ENCODE measurements at places on chromosomes 13 and 19.

DNA sequence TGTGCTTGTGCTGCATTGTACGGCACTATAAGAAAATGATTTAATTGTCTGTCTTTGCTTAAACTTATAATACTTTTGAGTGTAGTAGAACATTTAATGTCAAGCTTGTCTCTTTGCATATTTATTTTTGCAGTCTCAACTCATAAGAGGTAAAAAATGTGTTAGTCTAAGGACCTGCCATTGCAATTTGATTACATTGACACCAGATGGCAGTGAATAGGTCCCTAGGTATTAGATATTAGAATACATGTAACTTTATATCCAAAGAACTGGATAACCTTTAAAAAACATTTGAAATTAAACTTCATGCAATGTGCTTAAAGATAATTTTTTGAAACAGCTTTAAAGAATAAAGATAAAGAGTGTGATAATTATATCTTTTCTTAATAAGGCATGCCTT, 1421.3 kb downstream of the OLFM4 start:
- no peak for DNase-seq

GRCh38 chr13:101931186-101931585, 470.7 kb downstream of the FGF14 start:
- DNase-seq, result no peak

- DNase-seq, result no peak
Measured at GRCh38 chr19:35719402-35720162, 1.8 kb downstream of the KMT2B start.

- peak; percentile 5 for DNase-seq
Measured at GRCh38 chr13:38686577-38687245, at the start of gene FREM2. FREM2 (plus strand) TSS chr13:38687077; CDS start chr13:38687345, 268 bp downstream.

- no peak for DNase-seq
Measured at GRCh38 chr19:48186015-48186414, 15.5 kb downstream of the ZSWIM9 start.

GRCh38 chr13:47945738-47946137, 55.3 kb downstream of the SUCLA2 start:
- no peak for DNase-seq

GRCh38 chr19:37572203-37572602, 22.4 kb downstream of the ZNF571 start:
- DNase-seq, result no peak

DNA sequence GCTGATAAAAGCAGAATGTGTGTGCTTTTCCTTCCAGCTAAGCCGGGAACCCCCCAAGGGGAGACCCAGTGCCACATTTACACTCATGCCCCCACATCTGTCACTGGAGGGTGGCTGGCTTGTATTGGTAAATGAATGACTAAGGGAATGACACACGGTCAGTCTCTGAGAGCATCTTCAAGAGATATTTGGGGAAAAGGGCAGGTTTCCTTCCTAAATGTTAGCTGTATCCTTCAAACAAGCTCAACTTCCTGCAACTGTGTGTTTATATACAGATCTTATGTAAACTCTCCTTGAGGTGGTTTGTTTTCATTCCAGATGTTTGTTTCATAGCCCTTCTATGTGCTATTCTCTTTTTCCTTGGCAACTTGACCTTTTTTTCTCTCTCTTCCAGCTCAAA, 192.6 kb downstream of the COL4A1 start:
- DNase-seq, result no peak

DNA sequence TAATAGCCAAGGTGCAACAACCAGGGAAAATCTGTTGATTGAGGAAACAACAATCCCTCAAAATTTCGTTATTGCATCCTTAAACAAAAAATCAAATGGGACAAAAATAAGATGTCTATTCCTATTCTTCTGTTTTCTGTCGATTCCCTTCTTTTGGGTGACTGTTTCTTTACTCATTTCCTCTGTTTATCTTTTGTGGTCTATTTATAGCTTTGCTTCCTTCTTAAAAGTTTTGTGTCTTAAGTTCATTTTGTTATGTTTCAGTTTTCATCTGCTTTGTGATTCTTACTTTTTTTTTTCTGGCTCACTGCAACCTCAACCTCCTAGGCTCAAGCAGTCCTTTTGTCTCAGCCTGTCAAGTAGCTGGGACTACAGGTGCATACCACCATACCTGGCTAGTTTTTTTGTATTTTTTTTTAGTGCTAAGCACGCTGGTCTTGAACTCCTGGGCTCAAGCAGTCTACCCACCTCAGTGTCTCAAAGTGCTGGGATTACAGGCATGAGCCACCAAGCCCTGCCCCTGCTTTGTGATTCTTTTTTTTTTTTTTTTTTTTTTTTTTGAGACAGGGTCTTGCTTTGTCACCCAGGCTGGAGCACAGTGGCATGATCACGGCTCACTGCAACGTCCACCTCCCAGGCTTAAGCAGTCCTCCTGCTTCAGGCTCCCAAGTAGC, 10.4 kb downstream of the ZNF146 start:
- DNase-seq, result no peak

DNA sequence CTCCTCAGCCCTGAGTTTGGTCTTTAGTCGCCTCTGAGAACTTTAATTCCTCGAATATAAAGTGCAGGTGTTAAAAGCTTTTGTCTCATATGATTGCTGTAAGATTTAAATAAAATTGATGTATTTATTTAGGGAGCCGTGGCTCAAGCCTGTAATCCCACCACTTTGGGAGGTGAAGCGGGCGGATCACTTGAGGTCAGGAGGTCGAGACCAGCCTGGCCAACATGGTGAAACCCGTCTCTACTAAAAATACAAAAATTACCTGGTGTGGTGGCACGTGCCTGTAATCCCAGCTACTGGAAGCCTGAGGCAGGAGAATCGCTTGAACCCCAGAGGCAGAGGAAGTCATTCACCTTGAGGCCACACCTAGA, 559 bp upstream of the SLC1A5 start:
- DNase-seq, result no peak

DNA sequence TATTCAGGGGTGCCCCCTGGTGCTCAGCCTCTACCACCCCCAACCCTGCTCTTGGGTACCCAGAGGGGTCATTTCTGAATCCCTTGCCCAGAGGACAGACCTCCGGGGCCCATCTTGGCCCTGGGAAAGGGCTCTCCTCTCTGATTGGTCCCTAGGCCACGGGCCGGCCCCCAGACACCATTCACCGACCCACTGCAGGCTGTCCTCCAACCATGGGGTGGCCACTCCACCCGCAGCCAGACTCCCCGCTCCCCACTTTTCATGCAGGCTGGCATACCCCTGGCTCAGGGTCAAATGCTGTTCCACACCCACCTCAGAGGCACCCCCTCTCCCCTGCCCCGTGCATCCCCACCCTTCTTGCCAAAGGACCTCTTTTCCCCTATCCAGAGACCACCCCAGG, 14.8 kb downstream of the SMIM24 start:
- no peak for DNase-seq

DNA sequence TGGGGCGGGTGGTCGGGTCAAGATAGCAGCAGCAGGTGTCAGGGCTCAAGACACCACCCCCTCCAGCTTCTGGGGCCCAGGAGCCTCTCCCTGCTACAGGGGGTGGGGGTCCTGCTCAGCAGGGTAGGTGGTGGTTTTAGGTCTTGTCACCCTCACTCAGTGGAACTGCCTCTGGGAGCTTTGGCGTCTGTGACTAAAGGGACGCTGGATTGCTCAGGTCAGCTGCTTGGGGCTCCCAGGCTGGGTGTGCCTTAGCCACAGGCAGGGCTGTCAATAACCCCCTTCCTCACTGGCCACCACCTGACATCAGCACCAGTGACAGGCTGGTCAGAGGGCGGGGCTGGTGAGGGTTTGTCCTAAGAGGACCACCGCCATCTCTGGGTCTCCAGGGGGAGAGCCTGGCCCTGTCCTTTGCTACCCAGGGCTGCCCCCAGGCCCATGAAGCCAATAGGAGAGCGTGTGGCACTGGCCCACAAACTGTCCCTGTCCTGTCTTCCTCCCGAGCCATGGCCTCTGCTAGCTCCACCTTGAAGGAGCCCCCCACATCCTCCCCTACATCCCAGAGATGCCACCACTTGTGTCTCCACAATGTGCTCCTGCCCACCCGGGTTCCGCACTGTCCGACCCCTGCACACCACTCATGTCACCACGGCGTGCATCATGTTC, 36.4 kb downstream of the MAU2 start:
- no peak for DNase-seq

GRCh38 chr19:51621178-51621577, 9.0 kb downstream of the SIGLEC5 start:
- DNase-seq, result no peak

DNA sequence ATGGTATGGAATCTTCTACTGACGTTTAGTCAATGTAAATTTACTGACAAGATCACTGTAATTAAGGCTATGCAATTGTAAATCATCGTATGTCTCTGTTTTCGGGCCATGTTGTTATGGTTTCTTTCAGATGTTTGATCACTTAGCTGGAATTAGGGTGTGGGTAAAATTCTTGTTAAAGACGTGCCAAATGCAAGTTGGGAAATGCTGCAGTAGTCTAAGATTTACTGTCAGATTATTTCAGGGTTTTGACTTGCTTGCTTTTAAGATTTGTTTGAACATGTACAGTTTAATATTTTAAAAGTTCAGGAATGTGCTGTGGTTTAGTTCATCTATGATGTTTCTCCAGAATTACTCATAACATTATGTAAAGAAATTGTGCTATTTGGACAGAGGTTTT, 10.8 kb downstream of the NDFIP2 start:
- no peak for DNase-seq

- DNase-seq, result peak; percentile 55
Measured at GRCh38 chr19:46818812-46819211, 30.4 kb upstream of the SLC1A5 start.

GRCh38 chr13:31875134-31875533, 135.8 kb downstream of the RXFP2 start:
- no peak for DNase-seq

GRCh38 chr13:106173346-106173745, 362.1 kb downstream of the EFNB2 start:
- no peak for DNase-seq

DNA sequence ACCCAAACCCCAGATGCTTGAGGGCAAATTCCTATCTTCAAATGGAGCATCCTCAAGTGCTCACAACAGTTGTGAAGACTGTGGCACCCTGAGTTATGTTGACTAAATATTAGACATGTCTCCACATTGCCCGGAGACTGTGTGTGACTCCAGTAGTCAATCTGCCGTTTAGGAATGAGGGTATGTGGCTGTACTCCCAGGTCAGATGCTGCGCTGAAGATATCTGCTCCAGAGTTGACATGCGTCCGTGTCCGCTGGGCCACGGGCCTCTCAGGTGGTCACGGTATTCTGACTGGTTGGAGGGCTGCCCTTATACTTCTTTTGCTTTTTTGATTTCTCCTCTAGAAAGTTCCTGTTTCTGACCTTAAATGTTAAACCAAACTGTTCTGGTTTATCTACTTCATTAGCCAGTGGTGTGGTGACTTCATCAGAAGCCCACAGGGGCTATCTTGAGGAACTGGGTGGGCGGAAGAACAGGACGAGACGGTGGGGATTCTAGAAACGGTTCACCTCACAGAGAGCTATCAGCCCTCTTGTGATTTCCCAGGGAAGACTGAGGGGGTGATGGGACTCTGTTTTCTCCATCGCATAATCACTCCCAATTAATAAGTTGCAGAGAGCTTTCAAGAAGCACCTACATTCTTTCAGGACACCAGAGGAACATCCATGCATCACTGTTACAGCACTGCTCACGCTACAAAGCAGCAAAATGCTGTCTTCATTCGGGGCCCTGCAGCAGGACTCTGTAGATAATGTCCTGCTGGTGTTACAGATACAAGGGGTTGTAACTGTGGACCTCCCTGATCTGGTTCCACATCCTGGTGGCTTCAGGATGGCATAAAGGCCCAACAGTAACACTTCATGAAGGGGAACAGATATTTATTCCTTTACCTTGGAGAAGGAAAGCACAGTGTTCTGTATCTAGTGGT, 1.3 kb upstream of the LCP1 start:
- DNase-seq, result no peak

DNA sequence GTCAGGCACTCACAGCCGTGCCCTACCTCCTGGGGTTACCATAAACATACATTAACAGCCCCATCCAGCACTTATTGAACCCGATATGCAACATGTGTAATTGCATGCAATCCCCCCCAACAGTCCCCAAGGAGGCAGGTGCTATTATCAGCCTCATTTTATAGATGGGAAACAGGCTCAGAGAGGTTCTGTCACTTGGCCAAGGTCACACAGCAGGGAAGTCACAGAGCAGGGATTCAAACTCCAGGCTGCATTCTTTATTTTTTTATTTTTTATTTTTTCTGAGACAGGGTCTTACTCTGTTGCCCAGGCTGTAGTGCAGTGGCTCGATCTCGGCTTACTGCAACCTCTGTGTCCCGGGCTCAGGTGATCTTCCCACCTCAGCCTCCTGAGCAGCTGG, 38.4 kb upstream of the TNFAIP8L1 start:
- no peak for DNase-seq

- DNase-seq, result no peak
Measured at GRCh38 chr13:109694972-109695371, 91.4 kb downstream of the IRS2 start.

DNA sequence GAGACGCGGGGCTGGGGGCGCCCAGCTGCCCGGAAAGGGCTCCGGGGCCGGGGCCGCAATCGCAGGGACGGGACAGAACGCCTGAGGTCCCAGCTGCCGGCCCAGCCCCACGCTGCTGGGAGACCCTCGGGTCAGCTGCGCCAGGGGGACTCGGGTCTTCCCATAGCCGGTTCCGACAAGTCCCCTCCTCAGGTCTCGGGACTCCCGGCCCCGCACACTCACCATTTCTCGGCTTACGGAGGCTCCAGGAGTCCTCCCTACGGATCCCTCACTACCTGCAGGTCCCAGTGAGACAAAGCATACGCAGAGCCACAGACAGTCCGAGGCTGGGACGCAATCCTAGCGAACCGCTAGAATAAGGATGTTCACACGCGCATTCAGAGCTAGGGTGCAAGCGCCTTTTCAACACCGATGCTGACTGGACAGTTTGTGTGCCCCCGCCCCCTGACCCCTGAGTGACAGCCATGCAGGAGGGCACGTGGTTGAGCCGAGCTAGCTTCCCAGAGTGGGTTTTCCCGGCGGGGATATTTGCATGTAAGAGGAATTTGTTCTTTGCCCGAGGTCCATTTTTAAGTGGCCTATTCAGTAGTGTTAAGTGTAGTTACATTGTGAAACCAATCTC, 13.6 kb downstream of the ZNF490 start:
- DNase-seq, result no peak

GRCh38 chr13:113437408-113438010, 15.8 kb downstream of the ADPRHL1 start:
- no peak for DNase-seq

- no peak for DNase-seq
Measured at GRCh38 chr19:3145909-3146676, 10.3 kb downstream of the GNA15 start.

- no peak for DNase-seq
Measured at GRCh38 chr19:56423276-56423984, 19.3 kb downstream of the ZNF583 start.

DNA sequence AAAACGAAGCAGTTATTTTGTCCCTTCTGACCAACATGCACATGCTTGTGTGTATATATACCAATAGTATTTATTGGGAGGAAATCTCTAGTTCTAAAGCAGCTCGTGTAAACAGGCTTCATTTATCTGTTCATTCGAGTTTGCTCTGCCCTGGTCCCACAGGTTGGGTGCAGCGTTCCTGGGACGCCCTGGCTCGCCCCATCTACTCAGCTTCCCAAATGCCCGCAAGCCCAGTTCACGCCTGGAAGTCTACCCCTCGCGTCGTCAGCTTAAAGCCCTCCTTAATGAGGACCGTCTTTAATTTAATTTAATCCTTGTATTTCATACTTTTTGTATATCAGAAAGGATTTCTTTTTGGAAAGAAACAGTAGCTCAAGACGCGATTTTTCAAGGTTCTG, 604 bp downstream of the THSD1 start:
- no peak for DNase-seq
